ENCODE measurements at places on chromosomes 5 and 9.

DNA sequence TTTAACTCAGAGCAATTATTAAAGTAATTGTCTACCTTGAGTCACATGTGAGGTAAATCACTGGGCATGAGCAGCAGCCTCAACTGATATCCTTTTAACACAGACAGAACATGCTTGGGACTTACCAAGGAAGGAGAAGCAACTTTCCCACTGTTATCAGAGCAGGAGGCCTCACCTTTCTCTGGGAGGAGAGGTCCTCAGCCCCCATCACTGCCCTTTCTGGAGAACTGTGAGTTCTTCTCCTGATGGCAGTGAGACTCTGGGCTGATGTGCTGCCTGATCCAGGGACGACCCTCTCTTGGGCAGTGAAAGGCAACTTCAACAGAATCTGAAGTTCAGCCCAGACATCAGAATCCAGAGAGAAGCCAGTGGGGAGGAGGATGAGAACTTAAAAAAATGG is 343.4 kb upstream of the IRX1 start:
- DNase-seq: no peak

GRCh38 chr5:131198625-131199024 is 27.9 kb downstream of the LYRM7 start:
- DNase-seq: no peak

DNA sequence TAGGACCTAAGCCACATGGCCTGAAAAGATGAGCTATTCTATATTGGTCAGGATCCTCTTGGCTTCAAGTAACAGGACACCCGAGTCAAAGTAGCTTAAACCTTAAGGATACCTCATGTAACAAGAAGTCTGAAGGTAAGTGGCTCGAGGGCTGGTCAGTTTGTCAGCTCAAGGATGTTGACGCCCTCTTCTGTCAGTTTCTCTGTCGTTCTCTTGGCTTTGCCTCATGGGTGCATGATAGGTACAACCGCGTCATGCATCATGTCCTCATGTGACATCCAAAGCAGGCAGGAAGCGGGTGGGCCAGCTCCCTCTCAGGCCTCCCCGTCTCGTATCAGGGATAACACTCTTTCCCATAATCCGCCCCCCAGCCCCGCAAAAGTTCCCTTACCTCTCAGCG is 22.1 kb upstream of the TCERG1 start:
- DNase-seq: no peak

GRCh38 chr9:18405240-18405639 is 68.7 kb upstream of the ADAMTSL1 start:
- DNase-seq: no peak

- no peak for DNase-seq
Observed at GRCh38 chr5:142115937-142116614, 7.5 kb downstream of the NDFIP1 start.

GRCh38 chr5:87393331-87393730 is 19.4 kb downstream of the CCNH start:
- DNase-seq: peak; percentile 10

- DNase-seq: no peak
Observed at GRCh38 chr9:10678010-10678409, 65.2 kb upstream of the PTPRD start.

GRCh38 chr9:135509458-135509857 is 9.0 kb downstream of the MRPS2 start:
- no peak for DNase-seq

- peak; percentile 90 for DNase-seq
Observed at GRCh38 chr5:124651663-124652513, 94.6 kb downstream of the ZNF608 start.

GRCh38 chr9:71748280-71748743 is 20.0 kb downstream of the CEMIP2 start:
- DNase-seq: peak; percentile 39

GRCh38 chr5:149450199-149450598 is 71.1 kb upstream of the IL17B start:
- DNase-seq: peak; percentile 82

DNA sequence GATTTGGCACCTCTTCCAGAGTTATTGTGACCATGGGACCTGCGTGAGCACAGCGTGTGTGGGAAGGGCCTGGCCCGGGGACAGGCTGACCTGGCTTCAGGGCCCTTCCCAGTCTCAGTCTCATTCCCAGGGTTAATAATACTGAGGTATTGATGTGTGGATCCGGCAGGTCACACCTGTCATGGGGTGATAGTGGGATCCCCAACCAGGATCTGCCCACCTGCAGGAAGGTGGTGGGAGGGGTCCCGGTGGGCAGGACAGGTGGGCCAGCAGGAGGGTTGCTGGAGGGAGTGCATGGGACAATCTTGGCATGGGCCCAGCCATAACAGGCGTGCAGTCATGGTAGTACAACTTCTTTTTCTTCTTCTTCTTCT is 55.4 kb downstream of the COL15A1 start:
- no peak for DNase-seq

GRCh38 chr5:177984584-177985206 is 11.3 kb downstream of the PROP1 start:
- DNase-seq: no peak

DNA sequence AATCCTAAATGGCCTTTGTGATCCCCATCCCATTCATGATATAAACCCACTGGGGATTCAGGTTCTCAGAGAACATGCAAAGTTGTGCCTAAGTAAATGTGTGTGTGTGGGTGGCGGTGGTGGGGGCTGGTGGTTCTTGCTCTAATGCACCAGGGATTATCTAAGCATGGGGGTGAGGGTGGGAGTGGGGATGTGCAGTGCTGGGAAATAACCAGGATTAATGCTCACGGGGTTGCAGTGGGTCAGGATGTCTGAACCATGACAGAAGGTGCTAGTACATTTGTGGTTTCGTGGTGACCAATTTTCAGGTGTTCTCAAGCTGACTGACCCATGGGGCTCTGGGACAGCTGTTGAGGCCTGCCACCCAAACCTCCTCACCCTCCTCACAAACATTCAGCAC is 101.0 kb downstream of the ZNF608 start:
- DNase-seq: no peak

DNA sequence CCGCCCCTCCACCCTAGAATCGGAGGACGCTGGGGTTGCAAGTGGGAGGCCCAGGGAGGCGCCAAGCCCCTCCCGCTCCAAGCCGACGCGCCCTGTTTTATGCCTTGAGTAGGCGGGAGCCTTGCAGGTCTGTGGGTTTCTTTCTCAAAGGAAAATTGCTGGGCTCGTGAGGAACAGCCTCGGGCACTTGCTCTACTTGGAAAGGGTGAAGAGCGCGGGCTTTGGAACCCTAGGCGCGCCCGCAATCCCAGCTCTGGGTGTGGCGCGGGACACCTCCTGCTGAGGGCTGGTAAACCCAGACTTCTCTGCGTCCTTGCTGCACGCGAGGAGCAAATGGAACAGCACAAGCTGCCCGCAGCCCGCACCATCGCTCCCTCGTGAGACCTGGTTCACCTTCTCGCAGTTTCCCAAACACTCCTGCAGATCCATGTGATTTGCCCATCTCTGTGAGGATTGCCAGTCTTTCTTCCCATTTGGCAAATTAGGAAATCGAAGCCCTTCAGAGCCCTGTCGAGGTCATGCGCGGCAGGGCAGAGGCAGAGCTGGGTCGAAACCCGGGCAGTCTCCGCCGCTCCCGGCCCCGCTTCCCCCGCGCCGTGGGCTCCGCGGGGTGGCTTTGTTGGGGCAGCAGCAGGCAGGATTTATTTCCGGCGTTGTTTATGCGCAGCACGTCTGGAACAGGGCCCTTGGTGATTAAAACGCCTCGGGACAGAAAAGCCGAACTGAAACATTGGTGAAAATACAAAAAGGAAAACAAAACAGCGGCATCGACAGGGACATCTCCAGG is 98.4 kb upstream of the CPLX2 start:
- no peak for DNase-seq

GRCh38 chr5:178126556-178126955 is 4.3 kb upstream of the RMND5B start:
- DNase-seq: no peak

GRCh38 chr9:79799691-79800335 is 228.0 kb downstream of the TLE4 start:
- DNase-seq: no peak

DNA sequence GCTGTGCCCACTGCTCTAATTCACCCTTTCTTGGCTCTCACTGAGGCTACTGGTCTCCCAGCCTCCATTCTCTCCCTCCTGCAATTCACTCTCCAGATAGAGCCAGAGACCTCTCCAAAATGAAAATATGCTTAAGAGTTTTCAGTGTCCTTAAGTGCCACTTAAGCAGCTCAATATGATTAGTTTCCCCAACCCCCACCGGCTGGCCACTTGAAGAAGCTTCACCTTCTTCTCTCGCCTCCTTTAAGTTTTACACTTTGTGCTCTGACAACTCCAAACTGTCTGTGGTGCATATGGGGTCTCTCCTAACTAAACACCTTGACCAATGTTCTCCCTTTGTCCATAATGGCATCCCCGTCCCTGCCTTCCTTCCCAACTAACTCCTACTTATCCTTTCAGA is 53.4 kb downstream of the CDK5RAP2 start:
- DNase-seq: no peak

DNA sequence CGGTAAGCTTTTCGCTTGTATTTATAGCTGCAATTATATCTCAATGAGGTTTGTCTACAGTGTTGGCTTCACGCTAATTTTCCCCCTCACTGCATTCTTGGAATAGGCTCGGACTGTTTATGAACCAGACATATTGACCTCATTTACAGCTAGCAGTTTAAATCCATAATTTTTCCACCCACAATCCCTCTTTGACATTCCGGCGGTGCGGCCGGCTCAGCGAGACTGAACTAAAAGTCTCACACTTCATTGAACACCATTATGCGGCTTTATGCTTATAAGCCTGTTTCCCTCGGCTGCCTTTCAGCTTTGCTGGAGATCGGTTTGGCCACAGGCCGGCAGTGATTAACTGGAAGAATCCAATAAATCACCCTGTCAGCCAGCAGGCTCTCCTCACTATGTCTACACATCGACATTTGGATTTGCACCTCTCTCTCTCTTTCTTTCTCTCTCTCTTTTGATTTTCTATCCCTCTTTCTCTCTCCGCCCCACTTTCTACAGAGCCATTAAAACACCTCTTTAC is 315.0 kb upstream of the TLE4 start:
- peak; percentile 20 for DNase-seq

DNA sequence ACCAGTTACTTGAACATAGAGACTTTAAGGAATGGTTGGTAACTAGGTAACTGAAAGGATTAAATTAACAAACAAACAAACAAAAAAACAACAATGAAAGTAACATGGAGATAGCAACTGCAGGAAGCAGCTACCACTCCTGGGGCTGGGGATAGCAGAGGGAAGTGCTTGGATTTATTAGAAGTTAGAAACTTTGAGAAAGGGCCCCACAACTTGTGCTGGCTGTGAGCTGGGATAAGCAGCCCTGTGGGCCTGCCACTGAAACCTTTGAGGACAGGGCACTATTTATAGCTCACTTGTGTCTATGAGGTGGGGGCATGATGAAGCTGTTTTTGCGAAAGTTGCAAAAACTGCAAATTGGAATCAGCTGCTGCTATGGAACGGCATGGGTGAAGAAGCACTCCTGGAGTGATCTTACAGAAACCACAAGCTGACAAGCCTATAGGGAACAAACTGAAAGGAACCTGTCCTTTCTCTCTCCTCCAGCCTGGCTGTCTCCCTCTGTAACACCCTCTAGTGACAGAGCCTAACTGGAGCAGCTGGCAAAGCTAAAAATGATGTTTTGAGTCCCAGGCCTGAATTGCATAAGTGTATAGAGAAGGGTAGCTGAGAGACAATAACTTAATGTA is 91.4 kb upstream of the RANBP6 start:
- DNase-seq: peak; percentile 35

DNA sequence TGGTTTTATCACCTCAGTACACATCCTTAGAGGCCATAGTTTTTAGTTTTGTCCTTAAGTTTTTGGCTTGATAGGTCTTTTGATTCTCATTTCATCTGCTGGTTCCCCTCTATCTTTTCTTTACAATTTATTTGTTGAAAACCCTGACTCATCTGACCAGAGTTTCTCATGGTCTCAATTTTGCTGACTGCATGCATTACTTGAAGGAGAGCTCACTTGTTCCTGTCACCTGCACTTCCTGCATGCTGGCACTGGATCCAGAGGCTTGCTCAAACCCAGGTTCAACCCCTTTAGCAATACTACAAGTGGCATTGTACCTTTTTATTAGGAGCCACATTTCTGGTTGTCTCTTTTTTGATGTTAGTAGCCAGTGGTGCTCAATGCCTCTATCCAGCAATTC is 26.7 kb downstream of the FBXO10 start:
- no peak for DNase-seq

GRCh38 chr5:158623971-158624370 is 475.7 kb downstream of the EBF1 start:
- DNase-seq: no peak

DNA sequence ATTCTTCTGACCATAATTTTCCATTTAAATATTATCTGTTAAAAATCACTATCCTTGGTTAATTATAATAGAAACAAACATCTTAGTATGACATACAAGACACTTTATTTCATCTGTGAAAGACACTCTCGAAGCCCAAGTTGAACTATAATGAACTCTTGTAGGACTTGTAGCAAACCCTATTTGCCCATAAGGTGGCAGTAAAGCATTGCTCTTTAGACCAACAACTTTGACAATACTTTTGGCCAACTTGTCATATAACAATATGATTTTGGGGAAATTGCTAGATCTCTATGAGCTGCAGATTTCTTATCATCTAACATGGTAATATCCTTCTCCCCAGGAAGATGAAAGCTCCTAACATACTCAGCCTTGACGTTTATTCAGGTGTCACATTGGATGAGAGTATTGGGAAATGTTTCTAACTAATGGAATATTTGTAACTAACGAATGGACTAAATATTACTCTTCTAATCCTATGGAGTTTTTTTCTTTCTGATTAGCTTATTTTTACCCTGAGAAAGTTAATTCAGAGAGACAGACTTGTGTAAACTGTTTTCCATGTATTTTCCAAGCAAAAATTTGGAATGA is 11.0 kb downstream of the SPINK14 start:
- peak; percentile 4 for DNase-seq

DNA sequence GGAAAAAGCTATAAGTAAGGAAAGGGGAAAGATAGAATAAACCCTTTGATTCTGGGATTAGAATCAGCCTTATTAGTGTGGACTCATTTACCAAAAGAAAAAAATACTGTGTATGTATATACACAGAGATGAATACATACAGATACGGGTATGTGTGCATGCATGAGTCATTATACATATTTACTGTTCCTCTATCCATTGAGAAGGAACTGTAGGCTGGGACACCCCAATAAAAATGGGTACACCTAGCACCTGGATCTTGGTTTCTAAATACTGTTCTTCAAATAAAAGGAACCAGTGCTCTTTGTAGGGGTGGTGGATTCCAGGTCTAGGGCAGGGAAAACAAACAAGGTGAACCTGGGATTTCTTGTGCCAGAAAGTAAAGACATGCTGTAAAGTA is 48.3 kb downstream of the WHRN start:
- no peak for DNase-seq

- DNase-seq: no peak
Observed at GRCh38 chr5:39273314-39273954, 54.1 kb upstream of the FYB1 start.

- no peak for DNase-seq
Observed at GRCh38 chr5:140383300-140383699, 18.3 kb upstream of the ANKHD1 start.

- peak; percentile 26 for DNase-seq
Observed at GRCh38 chr9:87564111-87564510, 66.4 kb downstream of the DAPK1 start.

- DNase-seq: no peak
Observed at GRCh38 chr9:121949364-121949763, 143.7 kb downstream of the TTLL11 start.

- DNase-seq: no peak
Observed at GRCh38 chr5:131581702-131582101, 53.3 kb downstream of the RAPGEF6 start.

- no peak for DNase-seq
Observed at GRCh38 chr5:15326932-15327331, 173.0 kb upstream of the FBXL7 start.

GRCh38 chr5:137147346-137147745 is 351.8 kb downstream of the SPOCK1 start:
- no peak for DNase-seq
